Right cardiac atrium (tissue), 5 donors: ENCODE measurements at places on chromosomes 4 and X.

GRCh38 chrX:106963111-106963510 is 36.9 kb downstream of the MORC4 start:
- DNase-seq: no peak

- DNase-seq: no peak
Measured at GRCh38 chr4:142297313-142297712, 548.8 kb downstream of the INPP4B start.

DNA sequence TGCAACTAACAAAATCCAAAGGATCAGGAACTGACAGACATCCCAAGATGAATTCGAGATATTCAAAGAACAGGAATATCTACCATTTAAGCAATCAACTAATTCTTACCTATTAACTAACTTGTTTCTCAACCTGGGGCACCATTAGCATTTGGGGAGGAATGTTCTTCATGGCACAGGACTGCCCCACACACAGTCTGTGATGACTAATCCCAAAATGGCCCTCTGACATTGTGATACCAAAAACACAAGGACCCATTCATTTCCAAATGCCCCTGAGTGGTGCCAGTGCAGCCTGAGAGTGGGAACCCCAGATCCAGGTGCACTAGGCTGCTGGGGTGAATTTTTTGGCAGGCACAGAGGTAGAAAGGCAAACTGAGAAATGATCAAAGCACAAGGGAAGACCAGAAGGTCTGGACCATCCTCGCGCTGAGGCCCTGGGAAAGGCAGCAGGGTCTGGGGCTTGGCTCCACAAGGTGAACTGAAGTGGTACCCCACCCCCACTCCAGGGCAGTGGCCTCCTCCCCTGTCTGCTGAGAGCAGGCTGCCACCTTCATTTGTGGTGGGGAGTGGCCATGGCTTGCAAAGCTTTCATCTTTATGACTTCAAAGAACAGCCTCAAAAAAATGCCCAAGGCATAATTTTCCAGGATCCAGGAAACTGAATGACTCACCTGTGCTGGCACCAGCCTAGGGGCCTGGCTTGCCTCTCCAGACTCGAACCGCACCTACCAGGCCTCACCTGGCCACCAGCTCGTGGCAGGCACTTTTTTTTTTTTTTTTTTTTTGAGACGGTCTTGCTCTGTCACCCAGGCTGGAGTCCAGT is 122.4 kb downstream of the BCOR start:
- DNase-seq: no peak

DNA sequence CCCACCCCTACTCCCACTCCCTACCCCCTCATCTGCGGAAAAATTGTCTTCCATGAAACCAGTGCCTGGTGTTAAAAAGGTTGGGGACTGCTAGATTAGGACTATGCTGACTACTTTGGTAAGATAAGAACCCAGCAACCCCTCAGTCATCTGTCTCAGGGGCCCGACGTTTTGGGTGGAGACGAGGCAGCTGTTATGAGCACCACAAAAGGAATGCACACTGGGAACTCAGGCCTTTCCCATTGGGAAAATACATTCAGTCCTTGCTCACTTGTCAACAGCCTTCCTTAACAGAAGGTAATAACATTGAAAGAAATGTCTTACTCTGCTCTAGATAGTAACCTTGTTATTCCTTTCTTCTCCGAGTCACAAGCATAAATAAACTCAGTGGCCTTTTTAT is 310.8 kb downstream of the AFF2 start:
- no peak for DNase-seq

- no peak for DNase-seq
Measured at GRCh38 chrX:4175221-4175620, 461.8 kb upstream of the PRKX start.

DNA sequence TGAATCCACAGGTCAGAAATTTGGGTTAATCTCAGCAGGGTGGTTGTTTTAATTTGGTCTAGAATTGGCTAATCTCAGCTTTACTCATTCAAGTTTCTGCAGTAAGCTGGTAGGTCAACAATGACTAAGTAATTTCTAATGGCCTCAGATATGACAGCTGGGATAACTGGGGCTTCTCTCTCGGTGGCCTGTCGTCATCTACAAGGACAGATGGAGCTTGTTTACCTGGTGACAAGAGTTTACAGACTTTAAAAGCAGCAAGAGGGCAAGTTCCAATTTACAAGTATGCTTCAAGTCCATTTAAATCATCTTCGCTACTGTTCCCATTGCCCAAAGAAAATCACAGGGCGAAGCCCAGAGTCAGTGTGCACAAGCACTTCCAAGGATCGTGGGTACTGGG is 453.9 kb downstream of the PDHA2 start:
- DNase-seq: no peak

- DNase-seq: no peak
Measured at GRCh38 chrX:31212856-31213748, 141.3 kb upstream of the FTHL17 start.

- DNase-seq: no peak
Measured at GRCh38 chr4:31474221-31474620, 754.1 kb downstream of the PCDH7 start.

GRCh38 chr4:128675083-128675482 is 134.4 kb upstream of the JADE1 start:
- no peak for DNase-seq

DNA sequence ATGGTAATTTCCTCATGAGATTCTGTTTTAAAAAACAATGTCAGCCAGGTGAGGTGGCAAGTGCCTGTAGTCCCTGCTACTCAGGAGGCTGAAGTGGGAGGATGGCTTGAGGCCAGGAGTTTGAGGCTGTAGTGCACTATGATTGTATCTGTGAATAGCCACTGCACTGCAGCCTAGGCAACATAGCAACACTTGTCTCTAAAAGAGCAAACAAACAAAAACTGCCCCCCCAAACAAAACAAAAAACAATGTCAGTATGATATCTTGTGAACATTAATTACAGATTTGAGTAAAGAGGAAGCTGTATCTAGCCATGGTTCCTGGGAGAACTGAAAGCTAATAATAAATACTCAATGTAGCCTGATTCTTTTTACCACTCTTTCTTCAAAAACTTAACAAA is 6.8 kb upstream of the MSL3 start:
- no peak for DNase-seq

GRCh38 chr4:24849756-24850155 is 54.4 kb downstream of the SOD3 start:
- DNase-seq: no peak

DNA sequence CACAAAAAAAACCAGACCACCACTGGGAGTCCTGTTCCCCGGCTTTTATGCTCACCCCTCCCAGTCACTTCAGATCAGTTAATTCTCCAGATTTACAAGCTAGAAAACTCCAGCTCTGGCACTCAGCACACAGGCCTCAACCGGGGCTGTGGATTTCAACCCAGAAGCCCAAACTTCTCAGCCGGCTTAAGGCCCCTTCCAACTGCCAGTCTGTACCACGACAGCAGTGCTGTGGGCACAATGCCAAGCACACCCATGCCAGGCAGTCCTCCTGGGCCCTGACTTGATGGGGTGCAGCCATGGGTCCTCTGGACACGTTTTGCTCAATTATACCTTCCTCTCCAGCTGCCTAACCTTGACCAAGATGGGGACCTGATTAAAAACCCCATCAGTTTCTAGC is 12.2 kb downstream of the SOD3 start:
- DNase-seq: peak; percentile 51

- no peak for DNase-seq
Measured at GRCh38 chrX:46444011-46444410, 101.2 kb downstream of the ZNF674 start.

DNA sequence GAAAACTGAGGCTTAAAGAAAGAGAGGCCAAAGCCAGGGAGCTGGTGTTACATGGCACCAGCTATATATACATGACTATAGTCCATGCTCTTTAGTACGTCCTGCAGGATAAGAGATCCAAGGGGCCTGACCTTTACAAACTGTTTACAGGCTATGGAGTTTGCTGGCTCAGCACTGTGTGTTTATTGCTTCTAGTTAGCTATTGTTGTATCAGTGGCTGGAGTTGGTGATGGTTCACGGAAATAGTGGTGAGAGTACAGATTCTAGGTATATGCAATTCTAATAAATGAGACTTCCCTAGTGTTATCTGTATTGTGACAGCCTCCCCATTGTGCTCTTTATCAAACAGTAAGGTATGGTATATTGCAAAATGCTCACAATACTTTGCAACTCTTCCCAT is 46.5 kb downstream of the REPS2 start:
- DNase-seq: no peak

DNA sequence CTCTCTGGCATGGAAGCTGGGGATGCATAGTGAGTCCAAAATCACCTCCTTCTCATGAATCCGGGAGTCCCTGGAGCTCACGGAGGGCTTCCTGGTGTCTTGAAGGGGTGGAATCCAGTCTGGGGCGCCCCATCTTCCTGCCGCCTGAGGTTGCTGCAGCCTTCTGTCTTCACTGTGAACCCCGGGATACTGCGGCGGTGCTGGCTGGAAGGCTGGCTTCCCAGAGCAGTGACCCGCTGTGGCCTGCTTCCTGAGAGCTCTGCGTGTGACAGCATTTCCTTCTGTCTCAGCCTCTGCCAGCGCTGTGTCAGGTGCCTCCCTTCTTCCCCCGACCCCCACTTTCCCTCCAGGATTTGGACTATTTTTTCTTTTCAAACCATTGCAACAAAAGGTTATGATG is 98.8 kb upstream of the STOX2 start:
- peak; percentile 67 for DNase-seq

DNA sequence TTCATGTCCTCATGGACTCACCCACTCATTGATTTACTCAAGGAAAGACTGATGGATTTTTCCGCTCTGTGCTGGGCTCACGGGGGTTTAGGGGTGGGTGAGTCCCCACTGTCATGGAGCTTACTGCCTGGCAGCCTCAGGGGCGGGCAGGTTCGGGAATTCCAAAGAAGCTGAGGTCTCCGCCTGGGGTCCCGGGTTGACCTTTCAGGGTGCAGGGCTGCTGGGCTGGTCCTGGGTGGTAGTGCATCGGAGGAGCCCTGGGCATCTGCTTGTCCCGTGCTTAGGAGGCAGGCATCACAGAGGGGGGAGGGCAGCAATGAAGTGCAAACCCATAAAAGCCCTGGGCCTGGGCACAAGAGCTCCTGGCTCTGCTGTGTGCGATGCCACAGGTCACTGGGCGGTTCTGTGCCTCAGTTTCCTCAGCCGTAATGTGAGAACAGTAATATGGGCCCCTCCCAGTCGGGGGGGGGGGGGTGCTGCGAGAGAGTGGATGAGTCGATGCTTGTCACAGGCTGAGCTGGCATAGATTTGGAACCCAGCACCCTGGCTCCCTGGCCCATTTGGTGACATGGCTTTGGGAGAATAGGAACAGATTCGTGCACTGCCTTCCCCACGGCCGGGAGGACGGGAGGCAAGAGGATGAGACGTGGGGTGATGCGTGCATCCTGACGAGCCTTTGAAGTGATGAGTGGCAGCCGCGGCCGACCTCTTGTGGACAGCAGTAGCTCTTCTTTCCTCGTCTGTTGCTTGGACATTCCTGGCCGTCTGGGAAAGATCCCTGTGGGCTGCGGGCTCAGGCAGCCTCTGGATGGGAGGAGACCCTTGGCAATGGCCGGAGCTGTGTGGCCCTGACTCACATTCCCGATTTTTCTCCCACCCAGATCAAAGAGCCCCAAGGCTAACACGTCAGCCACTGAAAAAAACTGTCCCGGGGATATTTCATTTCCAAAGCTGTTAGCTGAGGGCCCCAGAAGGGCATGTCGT is 42.0 kb downstream of the PSAPL1 start:
- DNase-seq: peak; percentile 37

- DNase-seq: no peak
Measured at GRCh38 chr4:23981328-23981727, 91.5 kb upstream of the PPARGC1A start.

GRCh38 chr4:189202869-189203271 is 737.8 kb upstream of the FRG1 start:
- DNase-seq: no peak

- DNase-seq: no peak
Measured at GRCh38 chr4:156456830-156457229, 503.2 kb upstream of the CTSO start.

DNA sequence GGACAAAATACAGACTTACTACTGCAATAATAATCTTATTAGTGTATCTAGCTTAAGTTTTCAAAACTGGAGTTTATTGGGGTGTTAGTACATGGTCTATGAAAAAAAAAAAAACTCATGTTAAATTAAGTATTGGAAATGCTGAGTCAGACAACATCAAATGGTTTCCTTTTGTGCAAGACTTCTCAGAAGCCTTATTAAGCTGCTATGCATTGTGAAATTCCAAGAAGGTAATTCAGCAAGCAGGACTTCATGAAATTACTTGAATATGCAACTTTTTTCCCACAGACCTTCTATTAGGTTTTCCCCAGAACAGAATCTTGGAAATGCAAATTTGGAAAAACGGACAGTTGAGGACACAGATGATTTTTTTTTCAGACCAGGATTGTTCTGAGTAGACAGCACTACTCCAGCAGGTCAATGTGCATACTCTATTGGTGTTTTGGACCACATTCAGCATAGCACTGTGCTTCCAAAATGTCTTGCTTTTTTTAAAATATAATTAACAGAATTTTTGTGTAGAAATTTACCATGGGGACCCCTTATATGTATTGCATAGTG is 568.8 kb upstream of the TENM3 start:
- no peak for DNase-seq

GRCh38 chrX:122272011-122272410 is 912.1 kb upstream of the GRIA3 start:
- DNase-seq: no peak

- no peak for DNase-seq
Measured at GRCh38 chr4:153955327-153955726, 166.4 kb upstream of the SFRP2 start.

DNA sequence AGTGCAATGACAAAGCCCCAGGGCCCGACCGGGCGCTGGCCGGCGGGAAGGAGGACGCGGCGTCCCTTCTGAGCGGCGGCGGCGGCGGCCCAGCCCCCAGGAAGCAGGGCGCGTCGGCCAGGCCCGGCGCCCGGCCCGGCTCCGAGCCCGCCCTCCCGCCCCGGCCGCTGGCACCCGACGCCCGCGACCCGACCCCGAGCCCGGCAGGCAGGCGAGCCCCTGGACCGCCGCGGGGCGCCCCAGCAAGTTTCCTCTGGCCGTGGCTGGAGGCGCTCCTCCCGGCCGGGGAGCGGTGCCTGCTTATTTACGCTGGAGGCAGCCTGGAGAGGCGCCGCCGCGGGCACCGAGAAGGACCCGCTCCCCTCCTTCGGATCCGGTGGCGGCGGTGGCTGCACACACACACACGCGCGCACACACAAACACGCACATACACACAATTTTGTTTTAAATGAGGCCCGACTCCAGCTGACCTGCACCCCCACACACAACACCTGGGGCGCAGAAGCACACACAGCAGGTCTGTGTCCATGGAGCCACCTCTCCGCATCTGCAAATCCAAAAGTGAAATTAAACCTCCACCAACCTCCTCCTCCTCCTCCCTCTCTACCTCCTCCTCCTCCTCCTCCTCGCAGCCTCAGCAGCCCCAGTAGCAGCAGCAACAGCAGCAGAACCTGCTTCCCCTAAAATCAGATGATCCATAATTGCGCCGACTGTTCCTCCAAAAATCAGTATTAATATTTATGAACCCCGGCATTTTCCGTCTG is 669 bp downstream of the IRF2 start:
- DNase-seq: peak; percentile 77

DNA sequence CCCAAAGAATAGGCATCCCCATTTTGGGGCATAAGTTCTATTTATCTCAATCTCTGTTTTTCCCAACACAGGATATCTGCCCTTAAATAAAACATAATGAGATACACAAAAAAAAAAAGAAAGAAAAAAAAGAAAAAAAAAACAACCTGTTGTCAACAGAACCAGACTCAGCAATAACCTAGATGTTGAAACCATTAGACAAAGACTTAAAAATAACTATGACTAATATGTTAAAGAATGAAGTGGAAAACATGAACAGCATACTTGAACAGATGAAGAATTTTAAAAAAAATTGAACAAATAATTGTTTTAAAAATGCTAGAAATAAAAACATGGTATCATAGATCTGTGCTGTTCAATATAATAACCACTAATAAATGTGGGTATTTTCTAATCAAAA is 93.4 kb upstream of the RXFP1 start:
- no peak for DNase-seq
